Gastroesophageal sphincter (tissue), 4 donors: ENCODE measurements at places on chromosomes 2 and 18.
A peak's percentile ranks its signal among the peaks of the same experiment; 100 is the strongest.

- ATAC-seq = peak; percentile 16
Observed at GRCh38 chr2:238159071-238159539, 335 bp downstream of the ERFE start.

GRCh38 chr18:6342990-6343389, 71.7 kb downstream of the L3MBTL4 start:
- no peak for ATAC-seq

DNA sequence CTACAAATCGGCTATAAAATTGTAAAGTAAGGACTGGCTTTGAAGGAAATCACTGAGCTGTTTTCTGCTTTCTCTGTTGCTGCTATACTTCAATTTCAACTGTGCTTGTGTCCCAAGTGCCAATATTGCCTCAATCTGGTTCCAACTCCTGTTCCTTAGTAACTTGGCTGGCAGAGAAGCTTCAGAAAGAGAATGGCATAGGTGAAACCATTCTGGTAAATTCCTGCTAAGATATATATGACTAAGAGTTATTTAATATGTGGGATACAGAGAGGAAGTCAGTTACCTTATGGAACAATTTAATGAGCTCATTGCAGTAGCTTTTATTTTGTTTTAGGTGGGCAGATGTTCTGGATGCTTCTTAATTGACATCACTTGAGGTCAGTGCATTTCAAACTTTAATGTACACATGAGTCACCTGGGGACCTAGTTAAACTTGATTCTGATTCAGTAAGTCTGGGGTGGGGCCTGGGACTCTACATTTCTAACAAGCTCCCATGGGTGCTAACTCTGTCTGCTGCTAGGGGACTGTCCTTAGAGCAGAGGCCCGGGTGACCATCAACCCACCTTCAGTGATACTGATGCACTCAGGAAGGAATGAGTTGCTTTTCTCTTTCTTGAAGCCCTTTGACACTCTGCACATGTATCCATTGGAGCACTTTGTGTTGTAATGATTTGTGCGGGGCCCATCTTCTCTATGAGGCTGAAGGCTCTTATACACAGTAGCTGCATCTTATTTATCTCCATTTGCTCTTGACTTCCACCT, 47.6 kb downstream of the LIPG start:
- ATAC-seq = no peak

DNA sequence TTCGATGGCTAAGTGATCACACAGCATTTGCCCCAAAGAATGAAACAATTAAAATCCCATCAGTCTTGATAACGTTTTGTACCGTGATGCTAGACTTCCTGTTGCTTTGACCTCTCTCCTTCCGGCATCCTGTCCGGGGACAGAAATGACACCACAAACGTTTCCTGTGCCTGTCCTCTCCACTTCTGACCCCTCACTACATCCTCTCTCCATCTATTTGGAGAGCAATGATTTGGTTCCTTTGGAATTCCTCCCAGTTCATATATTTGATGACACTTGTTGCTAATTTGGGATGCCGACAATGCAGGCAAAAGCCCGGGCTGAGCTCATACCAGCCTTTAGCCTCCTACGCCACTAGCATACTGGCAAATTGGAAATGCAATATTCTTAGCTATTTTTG, 151.2 kb upstream of the CCDC68 start:
- ATAC-seq = peak; percentile 76

DNA sequence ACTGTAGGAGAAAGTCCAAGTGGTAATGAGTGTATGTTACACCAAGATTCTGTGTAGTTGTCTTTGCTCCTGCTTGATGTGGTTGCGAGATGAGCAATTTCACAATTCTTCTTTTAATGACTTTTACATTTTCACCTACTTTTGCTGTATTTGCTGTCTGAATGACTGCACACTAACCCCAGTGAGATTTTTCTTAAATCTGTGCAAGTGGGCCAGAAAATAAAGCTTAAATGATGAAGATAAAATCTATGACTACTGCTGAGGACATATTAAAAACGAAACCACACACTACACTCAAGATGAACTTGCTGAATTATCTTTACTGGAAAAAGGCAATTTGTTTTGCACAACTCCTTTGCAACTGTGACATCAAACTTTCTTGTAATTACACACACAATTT, 4.1 kb downstream of the LDAH start:
- ATAC-seq = no peak

- no peak for ATAC-seq
Observed at GRCh38 chr2:68776124-68776523, 41.5 kb downstream of the ARHGAP25 start.

GRCh38 chr18:51151568-51152511, 45.6 kb downstream of the MEX3C start:
- no peak for ATAC-seq

DNA sequence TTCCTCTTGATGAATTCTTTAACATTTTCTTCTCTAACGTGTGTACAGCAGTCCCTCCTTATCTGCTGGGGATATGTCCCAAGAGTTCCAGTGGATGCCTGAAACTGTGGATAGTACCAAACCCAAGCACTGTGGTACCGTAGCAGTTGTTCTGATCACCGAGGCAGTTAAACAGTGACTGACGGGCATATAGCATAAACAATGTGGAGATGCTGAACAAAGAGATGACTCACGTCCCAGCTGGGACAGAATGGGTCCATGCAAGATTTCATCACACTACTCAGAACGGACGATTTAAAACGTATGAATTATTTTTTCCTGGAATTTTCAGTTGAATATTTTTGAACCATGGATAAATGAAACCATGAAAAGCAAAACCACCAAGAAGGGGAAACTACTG, 54.5 kb upstream of the SPAG16 start:
- no peak for ATAC-seq

DNA sequence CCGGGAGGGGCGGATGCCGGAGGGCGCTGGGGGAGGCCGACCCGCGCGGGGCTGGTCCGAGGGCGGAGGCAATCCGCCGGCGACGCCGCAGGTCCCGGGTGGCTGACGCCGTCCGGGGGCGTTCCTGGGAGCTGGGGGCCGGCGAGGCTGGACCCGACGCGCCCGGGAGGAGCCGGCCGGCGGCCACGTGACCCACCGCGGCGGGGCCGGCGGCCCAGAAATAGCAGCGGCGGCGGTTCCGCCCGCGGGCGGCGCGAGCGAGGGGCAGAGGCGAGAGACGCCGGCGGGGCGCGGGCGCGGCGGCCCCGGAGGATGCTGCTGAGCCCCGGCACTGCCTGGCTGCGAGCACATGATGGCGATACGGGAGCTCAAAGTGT, at the start of gene RAB31:
RAB31 (plus strand) TSS at position 245 of the 377 bp plus-strand sequence; CDS start at position 350, 105 bp downstream.
- ATAC-seq = peak; percentile 94

DNA sequence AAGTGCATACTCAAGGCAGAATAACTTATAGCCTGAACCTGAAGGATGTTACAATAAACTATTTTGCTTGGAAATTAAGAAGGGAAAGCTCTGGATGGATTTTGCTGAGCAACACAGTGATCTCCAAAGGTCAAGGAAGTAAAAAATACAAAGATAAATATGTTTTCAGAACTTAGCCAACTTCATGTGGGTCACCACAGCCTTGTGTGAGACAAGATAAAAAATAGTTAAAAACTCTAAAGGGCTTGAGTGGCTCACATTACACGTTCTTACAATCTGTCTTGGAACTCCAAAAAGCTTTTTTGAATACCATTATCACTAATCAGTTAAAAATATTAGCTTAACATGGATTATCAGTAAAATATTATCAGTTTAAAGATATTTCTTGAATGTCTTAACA, 28.9 kb upstream of the MTX2 start:
- ATAC-seq = no peak

DNA sequence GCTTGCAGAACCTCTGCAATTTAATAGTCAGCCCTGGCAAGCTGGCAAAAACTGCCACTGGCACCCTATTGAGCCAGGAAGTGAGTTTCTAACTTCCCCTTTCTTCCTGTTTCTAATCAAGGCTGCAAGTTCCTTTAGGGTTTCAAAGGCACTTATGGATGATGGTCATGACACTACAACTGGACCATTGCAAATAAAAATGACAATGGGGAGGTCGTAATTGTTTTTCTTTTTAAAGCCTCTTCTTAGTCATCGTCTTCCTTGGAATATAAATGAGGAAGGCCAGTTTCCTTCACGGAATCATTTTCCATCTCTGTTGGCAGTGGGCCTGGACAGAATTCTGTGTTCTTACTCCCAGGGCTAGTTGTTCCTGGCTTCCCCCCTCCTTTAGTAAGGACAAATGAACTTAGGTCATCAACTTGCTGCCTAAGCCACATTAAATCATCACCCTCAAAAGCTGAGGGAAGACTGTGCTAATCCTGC, 35.8 kb downstream of the SH3RF3 start:
- peak; percentile 46 for ATAC-seq

DNA sequence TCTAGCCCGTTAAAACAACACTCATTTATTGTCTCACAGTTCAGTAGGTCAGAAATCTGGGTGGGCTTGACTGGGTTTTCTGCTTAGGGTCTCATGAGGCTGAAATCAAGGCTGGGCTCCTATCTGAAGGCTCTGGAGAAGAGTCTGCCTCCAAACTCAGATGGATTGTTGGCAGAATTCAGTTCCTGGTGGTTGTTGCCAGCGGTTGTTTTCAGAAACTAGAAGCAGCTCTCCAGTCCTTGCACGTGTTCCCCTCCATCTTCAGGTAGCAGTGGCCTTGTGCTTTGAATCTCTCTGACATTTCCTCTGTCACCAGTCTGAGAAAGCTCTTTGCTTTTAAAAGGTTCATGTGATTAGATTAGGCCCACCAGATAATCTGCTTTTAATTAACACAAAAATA, 20.1 kb upstream of the FN1 start:
- ATAC-seq = no peak

DNA sequence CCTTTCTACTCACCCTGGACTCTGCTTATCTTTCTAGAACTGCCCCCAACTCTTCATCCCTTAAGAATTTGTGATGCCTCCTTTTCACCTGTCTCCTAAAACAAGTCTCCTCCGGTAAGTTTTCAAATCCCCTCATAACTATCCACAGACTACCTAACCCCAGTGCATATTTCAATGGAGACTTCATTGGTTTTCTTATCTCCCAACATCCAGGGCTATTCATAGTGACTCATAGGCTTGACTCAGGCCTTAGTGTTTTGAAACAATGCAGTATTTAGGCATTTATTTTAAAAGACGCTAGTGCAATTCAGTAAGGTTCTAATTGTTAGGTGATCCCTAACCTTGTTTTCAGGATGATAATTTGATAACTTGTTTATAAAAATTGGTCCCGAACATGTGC, 399.2 kb downstream of the CPS1 start:
- no peak for ATAC-seq

GRCh38 chr2:96825057-96825456, 9.0 kb downstream of the CNNM3 start:
- ATAC-seq = no peak

DNA sequence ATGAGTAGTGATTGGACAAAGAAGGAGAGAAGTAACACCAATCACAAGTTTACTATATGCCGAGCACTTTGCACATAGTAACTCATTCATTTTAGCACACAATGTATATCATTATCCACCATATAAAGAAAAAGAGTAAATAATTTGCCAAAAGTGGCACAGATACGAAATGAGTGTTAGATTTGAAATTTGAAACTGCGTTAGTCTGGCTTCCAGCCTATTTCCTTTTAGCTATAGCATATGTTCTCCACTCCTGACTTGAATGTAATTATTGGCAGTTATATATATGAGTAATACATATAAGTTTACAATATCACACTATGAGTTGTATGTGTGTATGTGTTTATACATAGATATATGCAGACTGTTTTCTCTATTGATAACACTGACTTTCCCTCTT, 98.6 kb downstream of the NOL4 start:
- ATAC-seq = no peak

GRCh38 chr2:27275211-27276150, at the start of gene DNAJC5G:
DNAJC5G (plus strand) TSS chr2:27275433; CDS start chr2:27276729, 1,296 bp downstream.
- no peak for ATAC-seq

DNA sequence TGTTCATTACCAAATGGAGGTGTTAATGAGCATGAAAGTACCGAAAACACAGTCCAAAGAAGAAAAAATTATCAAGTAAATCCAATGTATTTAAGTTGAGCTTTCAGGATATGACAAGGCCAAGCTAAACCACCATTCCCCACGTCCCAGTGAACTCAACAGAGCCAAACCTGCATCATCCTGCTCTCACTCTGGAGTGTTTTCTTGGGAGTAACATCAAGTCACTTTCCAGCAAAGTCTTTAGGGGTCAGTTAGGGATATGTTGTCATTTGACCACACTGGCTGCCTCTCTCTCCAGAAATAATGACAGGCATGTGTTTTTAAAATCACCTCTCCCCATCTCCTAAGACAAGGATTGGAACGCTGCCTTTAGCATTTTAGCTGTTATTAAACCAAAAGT, 140.5 kb downstream of the SRBD1 start:
- no peak for ATAC-seq

GRCh38 chr2:164803776-164804466, 37.7 kb downstream of the COBLL1 start:
- no peak for ATAC-seq

- ATAC-seq = no peak
Observed at GRCh38 chr2:232218778-232219495, 159.6 kb upstream of the ALPP start.

- no peak for ATAC-seq
Observed at GRCh38 chr2:100174026-100174431, 31.6 kb upstream of the AFF3 start.

DNA sequence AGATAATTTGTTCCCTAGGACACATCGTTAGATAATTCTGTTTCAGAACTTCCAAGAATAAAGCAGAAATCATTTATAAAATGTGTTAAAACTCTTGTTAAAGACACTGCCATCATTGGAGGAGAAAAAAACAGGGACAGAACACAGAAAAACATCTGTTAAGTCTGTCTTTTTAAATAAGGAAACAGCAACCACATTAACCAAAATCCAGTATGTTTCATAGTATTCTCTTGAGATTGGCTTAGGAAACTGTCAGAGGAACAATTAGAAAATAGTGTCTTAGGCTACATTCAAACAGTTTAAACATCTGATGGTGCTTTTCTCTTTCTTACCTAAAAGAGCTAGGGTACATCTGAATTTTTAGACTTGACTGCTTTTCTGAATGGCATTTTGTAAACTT, 81.6 kb downstream of the PMS1 start:
- no peak for ATAC-seq

DNA sequence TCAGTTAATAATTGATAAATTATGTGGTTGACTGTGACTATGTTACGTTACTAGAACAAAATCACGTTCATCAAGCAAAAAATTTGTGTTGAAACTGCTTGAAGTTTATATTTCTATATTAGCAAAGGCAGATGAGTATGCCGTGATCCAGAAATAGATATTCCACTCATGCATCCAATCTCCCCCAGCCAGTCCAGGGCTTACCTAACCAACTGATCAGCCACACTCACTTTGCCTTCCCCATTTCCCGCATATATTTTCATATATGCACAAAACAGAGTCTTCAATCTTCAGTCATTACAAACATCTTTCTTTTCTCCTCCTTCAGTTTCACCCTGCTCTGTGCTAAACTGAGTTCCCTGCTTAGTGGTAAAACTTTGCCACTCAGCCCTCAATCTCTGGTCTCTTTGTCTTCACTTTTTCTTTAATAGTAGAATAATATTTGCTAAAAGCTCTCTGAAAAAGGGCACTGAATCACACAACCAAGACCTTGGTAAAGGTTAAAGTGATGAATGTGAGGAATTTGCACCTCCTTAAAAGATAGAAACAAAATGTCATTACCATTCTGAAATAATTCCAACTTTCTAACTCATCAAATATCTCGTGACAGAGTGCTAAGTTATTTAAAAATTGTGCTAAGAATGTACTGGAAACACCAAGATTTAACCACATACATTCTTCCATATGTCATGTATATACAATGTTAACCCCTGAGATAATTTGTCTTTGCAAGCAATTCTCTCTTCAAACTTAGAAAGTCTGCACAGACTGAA, 893.2 kb upstream of the CRIM1 start:
- ATAC-seq = no peak

- no peak for ATAC-seq
Observed at GRCh38 chr2:101197814-101198213, 46.6 kb upstream of the TBC1D8 start.

- ATAC-seq = no peak
Observed at GRCh38 chr2:212387146-212387545, 151.5 kb downstream of the ERBB4 start.
